Germinal center (tissue), 1 donor: ENCODE measurements at places on chromosomes 11 and 22.

GRCh38 chr11:94020777-94021481 is at the start of gene HEPHL1:
TSS of gene HEPHL1 (plus strand) at chr11:94021354. CDS start at chr11:94021369, 15 bp downstream.
- DNase-seq, result no peak

DNA sequence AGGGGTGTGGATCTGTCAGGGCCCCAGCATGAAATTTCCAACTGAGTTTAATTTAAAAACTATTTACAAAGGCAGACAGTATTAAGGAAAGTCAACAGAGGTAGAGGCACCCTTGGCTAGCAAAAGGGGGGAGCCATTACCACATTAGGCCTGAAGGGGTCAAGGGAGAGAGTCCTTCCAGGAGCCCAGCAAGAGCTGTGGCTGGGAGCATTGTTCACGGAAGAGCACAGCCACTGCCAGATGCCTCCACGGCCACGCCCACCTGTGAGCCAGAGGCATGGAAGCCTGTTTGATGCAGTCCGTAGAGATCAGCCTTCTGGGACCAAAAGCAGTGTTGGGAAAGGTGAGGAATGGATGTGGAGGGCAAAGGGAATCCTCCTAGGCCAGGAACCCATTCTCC is 102.6 kb downstream of the GALNT18 start:
- DNase-seq, result no peak

- DNase-seq, result no peak
These were observed 5.3 kb upstream of the IFITM3 start for GRCh38 chr11:325796-326591.

DNA sequence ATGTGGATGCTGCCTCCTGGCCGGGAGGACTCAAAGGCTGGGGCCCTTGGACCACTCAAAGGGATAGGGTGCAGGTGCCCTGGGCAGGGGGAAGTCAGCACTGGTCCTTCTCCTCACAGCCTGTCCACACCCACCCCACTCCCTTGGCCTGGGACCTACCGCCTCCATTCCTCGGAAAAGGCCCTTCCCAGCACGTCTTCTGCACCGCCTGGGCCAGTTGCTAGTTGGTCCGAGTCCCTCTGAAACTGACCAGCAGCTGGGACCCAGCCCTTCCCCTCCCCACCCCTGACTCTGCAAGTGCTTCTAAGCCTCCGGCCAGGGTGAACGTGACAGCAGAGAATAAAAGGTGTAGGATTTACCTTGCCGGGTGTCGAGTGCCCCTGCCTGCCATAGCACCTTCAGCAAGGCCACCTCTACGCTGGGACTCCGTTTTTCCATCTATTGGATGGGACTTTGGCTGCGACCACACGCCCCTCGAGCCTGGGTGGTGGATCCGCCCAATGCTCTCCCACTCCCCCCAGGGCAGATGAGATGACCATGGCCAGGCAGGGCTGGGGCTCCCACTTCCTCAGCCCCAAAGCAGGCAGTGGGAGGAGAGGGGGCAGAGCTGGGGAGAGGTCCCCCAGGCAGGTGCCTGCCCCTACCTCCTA is 37.3 kb downstream of the OSBPL5 start:
- no peak for DNase-seq

- no peak for DNase-seq
These were observed 30.8 kb downstream of the BLID start for GRCh38 chr11:122085264-122085663.

GRCh38 chr11:115505175-115505574 is 960 bp upstream of the CADM1 start:
- DNase-seq, result no peak

GRCh38 chr11:65571940-65572339 is 398 bp upstream of the FAM89B start:
- DNase-seq, result no peak

DNA sequence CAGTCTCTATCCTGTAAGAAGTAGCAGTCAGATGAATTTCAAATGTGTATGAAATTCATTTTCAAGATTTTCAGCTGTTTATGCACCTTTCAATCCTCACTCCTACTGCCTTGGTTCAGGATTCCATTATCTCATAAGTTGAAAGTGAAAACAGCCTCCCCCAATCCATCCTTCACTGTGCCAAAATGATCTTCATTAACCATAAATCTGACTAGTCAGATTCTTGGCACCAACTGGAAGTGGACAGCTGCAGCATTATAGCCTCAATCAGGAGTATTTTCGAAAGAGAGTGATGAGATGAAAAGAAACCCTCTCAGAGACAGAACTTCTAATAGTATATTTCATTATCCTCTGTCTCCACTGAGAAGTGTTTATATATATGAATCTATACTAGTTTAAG is 365.3 kb upstream of the PDGFD start:
- DNase-seq, result no peak

- DNase-seq, result no peak
These were observed 18.2 kb upstream of the GRAMD4 start for GRCh38 chr22:46602025-46602424.

DNA sequence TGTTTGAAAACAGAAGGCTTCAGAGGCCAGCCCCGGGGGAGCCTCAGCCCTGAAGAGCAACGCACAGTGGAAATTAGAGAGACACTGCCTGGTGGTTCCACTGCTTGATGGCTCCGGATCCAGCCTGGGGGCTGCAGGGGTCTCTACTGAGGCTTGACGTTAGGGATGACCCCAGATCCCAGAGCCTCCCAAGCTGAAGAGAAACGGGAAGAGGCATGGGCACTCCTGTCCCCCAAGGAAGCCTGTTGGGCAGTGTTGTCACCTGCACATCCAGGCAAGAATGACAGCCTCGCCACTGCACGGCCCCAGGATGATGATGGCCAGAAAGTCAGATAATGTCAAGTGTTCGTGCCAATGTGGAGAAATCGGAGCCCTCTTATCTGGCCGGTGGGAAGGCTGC is 56.8 kb upstream of the FGF3 start:
- DNase-seq, result no peak

GRCh38 chr11:70786021-70786665 is 387.8 kb downstream of the CTTN start:
- DNase-seq, result no peak

DNA sequence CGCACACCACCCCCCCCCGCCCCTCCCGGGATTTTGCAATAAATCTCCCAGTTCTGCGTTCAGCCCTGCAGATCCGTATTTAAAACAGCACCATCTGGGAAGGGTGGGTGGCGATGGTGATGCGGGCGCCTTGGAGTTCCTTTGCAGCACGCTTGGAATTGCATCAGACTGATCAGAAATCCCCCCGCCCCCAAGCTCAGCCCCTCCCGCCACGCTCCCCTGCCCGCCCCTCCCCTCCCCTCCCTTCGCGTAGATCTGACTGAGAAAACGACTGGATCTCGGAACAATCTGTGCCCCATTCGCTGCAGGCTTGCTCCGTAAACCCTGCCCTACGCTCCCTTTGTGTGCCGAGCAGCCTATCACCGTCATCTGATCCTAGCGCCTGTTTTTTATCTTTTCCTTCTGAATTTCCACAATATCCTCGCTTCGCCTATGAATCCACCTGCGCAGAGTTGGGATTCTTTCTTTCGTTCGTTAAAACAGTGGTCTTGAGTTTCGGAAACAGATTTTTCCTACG is 18.1 kb upstream of the BDNF start:
- no peak for DNase-seq
